Gastroesophageal sphincter (tissue), 4 donors: ENCODE measurements at places on chromosomes 16 and 17. TPM values are rescaled to one million over a fixed set of nuclear protein-coding genes. Genes with fewer than 3 reads are reported as not detected.

DNA sequence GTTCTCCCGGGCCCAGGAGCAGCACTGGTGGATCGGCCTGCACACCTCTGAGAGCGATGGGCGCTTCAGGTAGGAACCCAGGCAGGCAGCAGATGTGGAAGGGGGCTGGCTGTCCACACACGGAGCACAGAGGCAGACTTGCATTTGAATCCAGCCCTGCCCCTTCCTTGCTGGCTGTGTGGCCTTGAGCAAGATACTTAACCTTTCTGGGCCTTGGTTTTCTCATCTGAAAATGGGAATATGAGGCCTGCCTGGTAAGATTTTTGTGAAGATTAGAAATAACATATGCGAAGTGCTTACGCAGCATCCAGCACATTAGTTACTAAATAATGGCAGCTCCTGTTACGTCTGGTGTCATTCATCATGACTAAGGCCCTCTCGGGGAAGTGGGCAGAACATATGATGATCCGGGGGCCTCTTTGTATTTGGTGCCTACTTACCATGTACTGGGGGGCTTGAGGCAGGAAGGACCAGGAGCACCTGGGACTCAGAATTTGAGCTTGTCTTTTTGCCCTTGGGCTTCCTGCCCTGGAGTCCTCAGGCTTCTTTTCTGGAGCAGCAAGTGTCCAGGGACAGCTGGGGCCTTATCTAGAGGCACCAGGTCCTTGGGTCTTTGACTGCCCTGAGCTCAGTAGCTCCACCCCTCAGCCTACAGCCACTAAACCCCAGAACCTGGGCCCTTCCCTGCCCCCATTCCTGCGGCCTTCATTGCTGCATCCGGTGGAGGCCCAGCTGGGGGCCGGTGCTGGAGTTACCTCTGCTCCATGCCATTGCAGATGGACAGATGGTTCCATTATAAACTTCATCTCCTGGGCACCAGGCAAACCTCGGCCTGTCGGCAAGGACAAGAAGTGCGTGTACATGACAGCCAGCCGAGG lies 53.8 kb downstream of the MRC2 start:
- ATAC-seq = no peak

DNA sequence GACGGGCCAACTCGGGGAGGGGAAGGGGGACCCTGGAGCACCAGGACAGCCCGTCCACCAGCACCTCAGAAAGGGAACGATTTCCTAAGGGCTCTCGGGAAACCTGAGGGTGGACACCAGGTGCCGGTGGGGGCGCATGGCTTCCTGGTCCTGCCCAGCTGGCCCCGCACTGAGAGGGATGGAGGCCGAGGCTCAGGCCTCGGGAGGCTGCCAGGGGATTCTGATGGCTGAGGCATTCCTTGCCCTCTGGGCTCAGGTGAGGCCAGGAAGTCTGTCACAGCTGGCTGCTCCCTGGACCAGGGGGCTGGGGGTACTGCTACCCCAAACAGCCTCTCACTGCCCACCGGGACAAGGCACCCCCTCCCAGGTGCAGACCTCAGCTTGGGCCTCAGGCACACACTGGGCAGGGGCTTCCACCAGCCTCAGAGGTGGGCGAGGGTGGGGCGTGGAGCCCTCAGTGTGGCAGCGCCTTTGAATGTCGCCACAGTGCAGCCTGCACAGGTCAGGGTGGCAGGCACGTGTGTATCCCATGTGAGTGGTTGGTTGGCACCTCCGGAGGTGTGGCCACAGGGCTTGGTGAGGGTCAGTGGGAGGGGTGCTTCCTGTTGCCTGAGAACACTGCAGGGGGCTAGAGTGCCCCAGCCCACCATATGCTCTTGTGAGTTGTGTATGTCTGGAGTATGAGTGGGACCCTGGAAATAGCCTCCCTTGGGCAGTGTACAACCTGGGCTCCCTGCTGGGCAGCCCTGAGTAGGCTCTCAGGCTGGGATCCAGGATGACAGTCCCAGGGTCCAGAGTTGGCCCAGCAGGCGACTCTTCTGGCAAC lies 3.9 kb upstream of the FSCN2 start:
- ATAC-seq = no peak

GRCh38 chr17:3708366-3708765 lies 12.4 kb upstream of the P2RX5 start:
- no peak for ATAC-seq

DNA sequence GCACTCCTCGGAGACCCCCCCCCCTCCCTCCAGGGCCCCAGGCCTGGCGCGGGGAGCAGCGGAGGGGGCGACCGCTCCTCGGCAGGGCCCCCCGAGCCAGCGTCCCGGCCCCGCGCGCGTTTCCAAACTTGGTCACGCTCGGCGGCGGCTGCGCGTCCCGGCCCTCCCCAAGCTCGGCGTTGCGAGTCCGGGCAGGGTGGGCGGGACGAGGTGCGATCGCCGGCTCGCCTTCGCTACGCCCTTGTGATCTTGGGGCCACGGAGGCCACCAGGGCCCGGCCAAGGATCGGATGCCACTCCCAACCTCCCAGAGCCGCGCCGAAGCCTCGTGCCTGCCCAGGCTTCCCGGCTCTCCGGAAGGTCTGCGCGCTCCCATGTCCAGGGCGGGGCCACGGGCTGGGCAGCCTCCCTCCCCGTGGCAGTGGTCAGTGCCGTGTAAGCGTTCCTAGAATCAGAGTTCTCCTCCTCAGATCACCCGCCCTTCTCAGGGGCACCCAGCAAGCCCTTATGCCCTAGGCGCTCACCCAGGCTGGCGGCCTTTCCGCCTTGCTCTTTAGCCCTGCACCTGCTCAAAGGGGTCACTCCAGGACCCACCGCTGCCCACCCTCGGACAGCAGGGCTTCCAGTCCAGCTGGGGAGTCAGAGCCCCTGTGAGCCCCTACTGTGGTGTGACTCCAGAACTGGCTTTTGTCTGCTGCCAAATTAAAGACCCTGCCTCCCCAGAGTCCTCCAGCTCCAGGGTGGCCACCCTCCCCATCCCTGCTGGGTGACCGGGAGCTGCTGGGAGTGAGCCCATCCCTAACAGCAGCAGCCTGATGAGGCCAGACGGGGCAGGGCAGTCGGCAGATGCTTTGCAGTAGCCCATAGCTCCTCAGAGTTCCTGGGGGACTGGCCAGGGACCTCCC lies 12.2 kb upstream of the MRPS23 start:
- peak; percentile 82 for ATAC-seq

GRCh38 chr17:34339138-34339770 lies 17.0 kb upstream of the CCL13 start:
- ATAC-seq = no peak

- no peak for ATAC-seq
These were observed 596.0 kb upstream of the GOT2 start for GRCh38 chr16:59330019-59330670.

CCDC92B gene
- total RNA-seq = not detected

NUPR1 gene
- total RNA-seq = 41.7 TPM

SLC13A2 gene
- total RNA-seq = not detected

HOXB6 gene
- 5.0 TPM for total RNA-seq

BCAR1 gene
- total RNA-seq = 36.9 TPM

TM4SF5 gene
- not detected for total RNA-seq

CORO6 gene
- 138 TPM for total RNA-seq

G6PC1 gene
- total RNA-seq = not detected
